ENCODE measurements at places on chromosomes 2 and 18.
A peak's percentile ranks its signal among the peaks of the same experiment; 100 is the strongest.

- no peak for DNase-seq
These were observed 38.6 kb upstream of the SH3BP4 start for GRCh38 chr2:234913208-234913626.

DNA sequence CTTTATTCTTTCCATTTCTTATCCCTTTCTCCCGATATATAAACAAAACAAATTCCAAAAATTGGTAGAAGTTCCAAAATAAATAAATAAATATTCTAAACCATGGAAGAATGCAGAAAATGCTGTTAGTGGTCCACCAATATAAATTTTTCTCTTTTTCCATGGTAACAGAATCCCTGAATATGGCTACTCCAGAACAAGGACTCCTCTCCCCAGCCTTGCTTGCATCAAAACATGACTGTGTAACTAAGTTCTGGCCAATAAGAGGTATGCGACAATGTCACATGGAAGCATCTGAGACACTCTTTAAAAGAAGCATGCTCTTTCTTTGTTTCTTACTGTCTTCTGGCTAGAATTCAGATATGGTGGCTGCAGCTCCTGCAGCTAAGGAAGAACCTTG, 325.1 kb upstream of the TANK start:
- DNase-seq = no peak

- no peak for DNase-seq
These were observed 528 bp upstream of the ATG16L1 start for GRCh38 chr2:233250985-233251305.

DNA sequence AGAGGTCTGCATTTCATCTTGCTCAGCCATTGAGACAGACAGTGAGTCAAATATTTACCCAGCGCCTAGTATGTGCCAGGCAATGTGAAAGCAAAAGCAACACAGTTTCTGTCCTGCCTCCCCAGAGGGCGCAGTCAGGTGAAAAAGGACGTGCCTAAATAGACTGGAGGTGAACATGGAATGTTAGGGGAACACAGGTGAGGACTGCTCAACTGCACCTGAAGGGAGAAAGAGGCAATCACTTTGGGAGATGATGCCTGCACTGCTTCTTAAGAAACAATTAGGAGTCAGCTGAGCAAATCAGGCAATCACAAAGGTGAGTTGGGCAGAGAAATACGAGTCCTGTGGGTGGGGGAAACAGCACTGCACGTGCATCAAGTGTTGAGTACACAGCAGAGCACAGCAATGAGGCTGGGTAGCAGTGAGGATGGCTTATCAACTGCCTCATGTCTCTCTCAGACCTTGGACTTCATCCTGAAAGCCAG, 218.3 kb upstream of the SMAD7 start:
- DNase-seq = no peak

GRCh38 chr18:7232218-7232617, 1.3 kb downstream of the LRRC30 start:
- DNase-seq = no peak

GRCh38 chr18:49464718-49465598, 4.5 kb upstream of the DYM start:
- no peak for DNase-seq

DNA sequence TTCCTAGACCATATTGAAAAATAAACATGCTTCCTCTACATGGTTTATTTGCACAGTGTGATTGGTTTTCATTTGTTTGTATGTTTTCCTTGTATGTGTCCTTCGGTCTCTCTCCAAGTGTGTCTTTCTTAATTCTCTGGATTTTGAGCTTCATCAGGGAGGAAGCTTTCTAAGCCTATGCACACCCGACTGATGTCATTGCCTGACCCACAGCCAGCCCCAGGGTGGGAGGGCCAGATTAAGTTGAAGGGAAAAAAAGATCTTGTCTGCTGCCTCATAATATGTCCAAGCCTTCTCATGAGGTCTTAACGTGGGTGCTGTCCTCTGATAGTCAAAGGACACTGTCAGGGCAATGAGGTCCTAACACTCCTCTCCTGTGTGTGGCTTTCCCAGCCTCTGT, 115.2 kb downstream of the MARCHF4 start:
- DNase-seq = no peak

DNA sequence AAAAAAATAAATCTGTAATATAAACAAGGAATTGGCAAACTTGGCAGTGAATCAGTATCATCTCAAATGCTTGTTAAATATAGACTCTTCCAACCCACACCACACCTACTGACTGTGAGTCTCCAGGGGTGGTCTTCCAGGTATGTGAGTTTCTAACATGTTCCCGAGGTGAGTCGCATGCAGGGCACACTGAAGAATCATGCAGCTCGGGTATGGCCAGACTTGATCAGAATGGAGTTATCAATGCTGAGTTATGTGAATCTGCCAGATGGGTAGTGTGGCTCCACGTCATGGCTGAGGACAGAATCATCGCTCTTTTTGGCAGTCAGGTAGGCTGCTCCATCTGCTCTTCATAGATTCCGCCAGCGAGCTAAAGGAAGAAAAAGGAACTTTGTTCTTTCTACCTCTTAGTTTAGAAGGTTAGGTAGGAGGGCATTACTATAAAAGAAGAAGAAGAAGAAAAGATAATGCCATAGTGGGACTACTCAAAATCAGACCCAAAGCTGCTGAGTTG, 1279.7 kb upstream of the ZEB2 start:
- no peak for DNase-seq

DNA sequence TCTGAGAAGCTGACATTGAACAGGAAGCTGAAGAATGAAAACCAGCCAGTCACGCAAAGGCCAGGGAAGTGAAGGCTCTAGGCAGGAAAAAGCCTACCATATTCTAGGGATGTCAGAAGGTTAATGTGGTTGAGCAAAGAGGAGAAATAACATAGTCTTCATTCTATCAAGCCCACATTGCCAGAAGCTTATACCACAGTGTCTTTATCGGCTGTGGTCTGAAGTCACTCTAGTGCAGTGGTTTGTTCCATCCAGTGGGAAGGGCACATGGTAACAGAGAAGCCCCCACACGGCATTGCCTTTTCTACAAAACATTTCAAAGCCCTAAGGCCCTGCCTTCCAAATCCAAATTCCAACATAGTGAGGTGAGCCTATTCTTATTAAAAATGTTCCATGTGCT, 311.3 kb downstream of the TNS1 start:
- no peak for DNase-seq

DNA sequence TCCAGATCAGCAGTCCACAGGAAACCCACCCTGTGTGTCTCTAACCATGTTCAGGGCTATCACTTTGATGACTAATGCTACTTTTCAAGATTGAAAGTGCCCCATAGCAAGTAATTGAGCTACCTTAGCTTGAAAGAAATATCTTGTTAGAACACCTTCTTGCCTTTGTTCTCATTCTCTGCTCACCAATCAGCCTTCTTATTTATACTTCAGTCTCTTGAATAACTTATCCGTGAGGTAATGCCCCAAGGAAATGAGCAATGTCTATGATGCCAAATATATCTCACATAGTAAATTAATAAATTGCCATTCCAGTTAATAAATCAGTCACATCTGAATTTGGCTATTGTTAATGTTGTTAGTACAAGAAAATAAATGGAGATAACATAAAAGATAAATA, 141.6 kb downstream of the WDPCP start:
- no peak for DNase-seq

DNA sequence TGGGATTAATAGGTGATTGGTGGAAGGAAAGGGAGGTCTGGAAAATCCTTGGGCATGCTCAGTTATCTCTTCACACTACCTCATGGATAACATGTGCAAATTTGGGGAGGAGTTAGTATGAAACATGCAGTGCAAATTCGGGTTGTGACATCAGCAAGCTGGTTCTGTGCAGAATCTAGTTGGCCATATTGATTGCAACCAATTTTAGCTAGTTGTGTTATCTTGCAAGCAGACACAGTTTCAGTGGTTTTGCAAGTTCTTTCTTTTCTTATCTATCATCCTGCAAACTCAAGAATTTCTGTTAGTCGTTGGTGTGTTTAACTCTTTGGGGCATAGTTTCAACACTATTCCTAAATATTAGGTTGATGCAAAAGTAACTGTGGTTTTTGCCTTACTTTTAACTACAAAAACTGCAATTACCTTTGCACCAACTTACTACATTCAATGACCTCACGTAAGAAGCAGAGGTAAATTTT, 135.4 kb downstream of the PTH2R start:
- DNase-seq = no peak

DNA sequence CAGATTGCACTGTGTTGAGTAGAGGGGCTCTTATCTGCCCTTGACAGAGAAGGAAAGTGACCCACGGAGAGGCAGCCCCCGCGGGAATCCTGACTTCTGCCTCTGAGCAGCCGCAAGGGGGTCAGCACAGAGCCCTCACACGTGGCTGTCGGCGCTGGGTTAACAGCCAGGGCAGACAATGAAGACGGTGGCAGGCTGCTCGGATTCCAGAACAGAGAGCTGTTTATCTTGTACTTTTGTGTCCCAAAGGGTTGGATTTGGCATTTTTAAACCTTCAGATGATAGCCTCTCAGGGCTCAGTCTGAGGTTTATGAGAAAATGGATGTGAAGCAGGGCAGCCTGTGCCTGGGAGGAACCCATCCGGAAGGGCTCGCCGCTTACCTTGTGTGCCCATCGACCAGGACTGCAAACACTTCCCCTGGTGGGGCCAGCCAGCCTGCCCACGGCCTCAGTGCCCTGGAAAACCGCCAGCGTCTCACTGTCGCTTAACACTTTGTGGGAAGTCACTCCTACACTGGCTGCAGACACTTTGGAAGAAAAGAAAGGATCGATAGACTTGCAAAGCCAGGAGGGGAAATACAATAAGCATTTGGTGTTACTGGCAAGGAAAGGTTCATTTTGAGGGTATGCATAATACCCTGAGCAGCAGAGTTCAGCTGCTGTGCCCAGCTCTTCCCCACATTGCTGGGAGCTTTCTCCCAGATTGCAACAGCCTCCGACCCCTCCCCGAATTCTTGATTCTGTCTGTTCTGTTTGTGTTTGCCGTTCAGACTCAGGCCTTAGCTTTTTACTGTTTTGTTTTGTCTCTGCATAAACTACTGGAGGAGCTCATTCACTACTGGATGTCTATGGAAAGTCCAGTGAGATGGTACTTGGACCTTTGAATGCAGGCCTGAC, 325.3 kb upstream of the MYT1L start:
- DNase-seq = no peak

- DNase-seq = peak; percentile 47
These were observed 77.7 kb downstream of the GULP1 start for GRCh38 chr2:188369365-188369764.

GRCh38 chr18:3135536-3135935, 84.2 kb downstream of the MYOM1 start:
- DNase-seq = no peak

DNA sequence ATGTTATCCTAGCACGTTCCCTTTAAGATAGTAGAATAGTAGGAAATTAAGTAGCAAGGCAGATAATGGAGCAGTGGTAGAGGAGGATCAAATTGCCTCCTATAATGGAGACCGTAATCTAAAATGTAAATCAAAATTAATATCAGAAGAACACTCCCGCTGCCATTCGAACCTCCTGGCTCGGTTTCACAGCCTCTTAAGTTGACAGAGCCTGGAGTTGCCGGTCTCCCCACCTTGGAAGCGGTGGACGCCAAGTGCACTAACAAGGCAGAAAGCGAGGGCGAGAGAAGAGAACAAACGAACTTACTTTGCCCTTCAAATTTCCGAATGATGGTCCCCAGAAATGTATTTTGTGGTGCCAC, 450 bp downstream of the KCNH7 start:
- DNase-seq = peak; percentile 64

GRCh38 chr2:175441181-175441761, 259.8 kb upstream of the ATP5MC3 start:
- no peak for DNase-seq

DNA sequence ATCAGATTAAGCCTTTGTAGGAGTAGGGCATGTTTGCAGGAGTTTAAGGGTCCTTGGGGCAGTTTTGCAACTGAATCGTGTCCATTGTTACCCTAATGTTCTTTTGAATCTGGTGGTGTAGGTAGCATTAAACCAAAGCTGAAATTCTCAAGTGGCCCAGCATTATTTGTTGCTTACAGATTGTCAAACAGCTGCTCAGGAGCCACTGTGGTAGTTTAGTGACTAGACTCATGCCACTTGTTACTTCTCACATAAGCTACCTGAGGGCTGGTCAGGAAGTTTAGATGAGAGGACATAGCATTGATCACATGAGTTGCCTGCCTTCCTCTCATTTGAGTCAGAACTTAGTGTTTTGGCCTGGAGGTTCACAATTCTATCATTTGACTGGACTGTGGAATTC, 157.6 kb downstream of the HAUS1 start:
- DNase-seq = no peak

- DNase-seq = no peak
These were observed 14.8 kb downstream of the ASPRV1 start for GRCh38 chr2:69946351-69947324.

DNA sequence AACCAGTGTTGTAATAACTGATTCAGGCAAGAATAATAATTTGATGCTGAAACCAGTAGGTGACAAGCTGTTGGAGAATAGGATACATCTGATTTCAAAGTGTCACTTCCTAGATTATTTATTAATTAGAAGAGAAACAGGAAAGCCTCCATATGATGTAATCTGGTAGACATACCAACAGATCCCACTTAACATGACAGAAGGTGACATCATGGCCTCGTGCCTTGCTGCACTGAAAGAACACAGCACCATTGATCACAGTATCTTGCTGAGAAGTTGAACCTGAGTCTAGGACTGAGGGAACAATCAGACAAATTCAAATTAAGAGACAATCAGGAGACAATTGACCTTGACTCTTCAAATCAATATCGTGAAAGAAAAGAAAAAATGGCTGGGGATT, 131.6 kb upstream of the DLGAP1 start:
- DNase-seq = no peak

DNA sequence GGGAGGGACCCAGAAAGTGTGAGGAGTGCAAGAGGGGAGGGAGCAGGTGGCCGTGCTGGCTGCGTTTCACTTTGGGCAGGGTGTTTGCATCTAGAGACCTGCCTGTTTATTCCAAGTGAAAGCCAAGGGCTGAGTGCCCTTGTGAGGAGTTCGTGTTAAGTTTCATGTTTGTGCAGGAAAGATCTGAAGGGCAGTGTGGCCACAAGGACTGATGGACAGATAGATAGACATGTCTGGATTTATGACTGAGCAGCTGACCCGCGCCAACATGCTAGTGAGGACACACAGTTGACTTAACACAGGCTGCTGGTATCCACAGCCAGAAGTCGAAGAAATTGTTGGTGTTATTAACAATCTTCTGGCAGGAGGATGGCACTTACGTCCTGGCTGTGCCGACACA, 387.6 kb upstream of the TNP1 start:
- no peak for DNase-seq

- DNase-seq = no peak
These were observed 48.8 kb downstream of the SLC4A1AP start for GRCh38 chr2:27712522-27712921.

- DNase-seq = no peak
These were observed 83.7 kb upstream of the ZNF397 start for GRCh38 chr18:35157181-35157580.
